ENCODE measurements at places on chromosomes 2 and 18.
A peak's percentile ranks its signal among the peaks of the same experiment; 100 is the strongest.

GRCh38 chr2:51490576-51491234 lies 458.8 kb upstream of the NRXN1 start:
- DNase-seq = peak; percentile 16

GRCh38 chr18:7786569-7786968 lies 219.5 kb downstream of the PTPRM start:
- no peak for DNase-seq

DNA sequence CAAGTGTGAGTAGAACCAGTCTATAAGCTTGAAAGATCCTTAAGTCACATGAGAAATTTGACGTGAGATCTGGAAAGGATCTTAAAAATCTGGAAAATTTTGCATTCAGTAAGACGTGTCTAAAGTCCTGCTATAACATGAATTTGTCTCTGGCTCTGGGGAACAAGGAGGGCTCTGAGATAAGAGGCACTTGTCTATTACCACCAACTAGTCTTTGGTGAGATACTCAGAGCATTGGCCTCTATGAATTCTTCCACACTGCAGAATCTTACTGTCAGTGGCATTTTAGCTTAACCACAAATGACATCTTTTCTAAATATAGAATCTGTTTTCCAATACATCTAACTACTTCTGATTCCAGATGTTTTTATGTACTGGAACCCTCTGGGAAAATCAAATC lies 1504.5 kb downstream of the DPP10 start:
- DNase-seq = no peak

DNA sequence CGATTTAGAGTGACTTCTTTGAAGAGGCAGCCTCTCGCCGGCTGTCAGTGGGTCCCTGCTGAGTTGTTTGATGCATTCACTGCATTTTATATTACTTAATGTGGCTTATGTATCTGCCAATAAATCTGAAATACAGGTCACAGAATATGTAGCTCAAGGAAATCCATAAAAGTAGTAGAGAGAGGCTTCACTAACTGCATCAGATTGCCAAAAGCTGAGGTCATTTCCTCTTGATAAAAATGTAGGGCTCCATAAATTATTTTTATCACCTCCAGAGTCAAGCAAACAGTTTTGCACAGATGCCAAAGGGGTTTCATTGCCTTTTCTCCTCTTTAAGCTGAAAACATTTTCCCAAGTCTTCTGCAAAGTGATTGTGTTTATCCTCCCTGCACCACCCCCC lies 36.5 kb upstream of the CCDC93 start:
- no peak for DNase-seq

- no peak for DNase-seq
Observed at GRCh38 chr18:42736074-42736473, 379.4 kb downstream of the RIT2 start.

- DNase-seq = no peak
Observed at GRCh38 chr2:11855064-11855760, 108.8 kb downstream of the LPIN1 start.

- no peak for DNase-seq
Observed at GRCh38 chr2:182359990-182360662, 66.7 kb downstream of the PDE1A start.

- DNase-seq = no peak
Observed at GRCh38 chr2:202624133-202624532, 10.6 kb upstream of the FAM117B start.

DNA sequence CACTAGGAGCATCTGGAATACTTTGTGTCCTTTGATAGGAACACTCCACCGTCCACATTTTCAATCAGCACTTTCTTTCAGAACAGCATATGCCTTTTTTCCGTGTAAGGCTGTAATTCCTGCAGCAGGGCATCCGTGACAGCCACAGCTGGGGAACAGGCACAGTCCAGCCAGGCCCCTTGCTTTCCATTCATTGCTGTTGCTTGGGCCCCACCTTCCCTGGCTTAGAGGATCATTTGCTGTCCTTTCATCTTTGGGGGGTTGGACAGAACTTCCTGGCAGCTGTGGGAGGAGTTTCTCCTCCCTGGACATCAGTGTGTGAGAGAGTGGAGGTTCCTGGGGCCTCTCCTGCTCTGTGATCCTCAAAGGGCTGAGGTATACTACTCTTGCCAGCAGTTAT lies 49.7 kb upstream of the ITM2C start:
- DNase-seq = no peak

Measured in NCI-H1417 treated with DMSO at 0.1 percent for 48 hours (cell line).